ENCODE measurements at places on chromosomes 3 and 15.

DNA sequence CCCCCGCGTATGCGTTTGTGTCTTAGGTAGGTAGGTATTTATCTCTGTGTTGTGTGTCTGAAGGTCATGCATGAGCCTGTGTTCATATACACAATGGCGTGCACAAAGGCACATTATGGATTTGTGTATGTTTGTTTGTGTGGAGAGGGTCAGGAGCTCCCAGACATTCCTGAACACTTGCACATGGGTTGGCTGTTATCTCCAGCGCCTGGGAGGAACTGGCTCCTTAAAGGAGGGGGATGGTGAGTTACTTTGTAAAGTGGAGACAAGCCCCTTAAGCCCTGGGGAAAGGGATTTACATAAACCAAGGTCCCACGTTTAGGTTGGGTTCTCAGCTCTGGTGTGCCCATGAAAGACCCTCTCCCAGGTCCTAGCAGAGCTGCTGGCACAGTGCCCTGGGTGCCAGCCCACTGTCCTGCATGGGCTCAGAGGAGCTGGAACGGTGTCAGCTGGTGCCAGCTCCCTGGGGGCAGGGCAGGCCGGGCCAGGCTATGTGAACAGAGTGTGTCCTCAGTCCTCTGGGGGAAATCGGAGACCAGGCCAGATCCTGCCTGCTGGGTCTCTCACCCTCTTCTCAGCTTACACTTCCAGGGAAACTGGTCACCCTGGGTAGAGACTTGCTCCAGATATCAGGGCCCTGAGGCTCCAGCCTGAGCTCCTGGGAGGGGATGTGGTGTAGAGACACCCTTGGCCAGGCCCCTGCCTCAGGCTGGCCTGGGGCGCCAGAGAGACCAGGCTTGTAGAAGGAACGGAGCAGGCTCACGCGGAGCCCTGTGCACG lies 25.1 kb downstream of the SNX33 start:
- no peak for DNase-seq

- DNase-seq = no peak
Measured at GRCh38 chr3:194572143-194572789, 61.0 kb downstream of the TMEM44 start.

DNA sequence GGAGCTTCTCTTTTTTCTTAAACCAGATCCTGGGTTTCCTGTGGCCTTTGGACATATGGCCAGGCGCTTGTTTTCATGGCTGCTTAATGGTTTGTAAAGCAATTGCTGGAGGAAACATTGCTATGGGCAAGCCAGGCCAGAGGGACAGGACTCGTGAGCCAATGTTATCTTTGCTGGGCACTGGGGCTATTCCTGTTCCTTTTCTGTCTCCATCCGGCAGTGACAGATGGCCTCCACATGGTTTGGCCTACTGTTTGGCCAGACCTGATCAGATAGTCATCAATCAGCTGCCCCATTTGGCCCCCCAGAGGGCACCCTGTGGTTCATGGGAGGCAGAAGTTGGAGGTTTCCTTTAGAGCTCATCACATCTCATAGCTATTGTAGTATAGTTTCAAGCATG lies 326.1 kb upstream of the ROPN1 start:
- DNase-seq = no peak

DNA sequence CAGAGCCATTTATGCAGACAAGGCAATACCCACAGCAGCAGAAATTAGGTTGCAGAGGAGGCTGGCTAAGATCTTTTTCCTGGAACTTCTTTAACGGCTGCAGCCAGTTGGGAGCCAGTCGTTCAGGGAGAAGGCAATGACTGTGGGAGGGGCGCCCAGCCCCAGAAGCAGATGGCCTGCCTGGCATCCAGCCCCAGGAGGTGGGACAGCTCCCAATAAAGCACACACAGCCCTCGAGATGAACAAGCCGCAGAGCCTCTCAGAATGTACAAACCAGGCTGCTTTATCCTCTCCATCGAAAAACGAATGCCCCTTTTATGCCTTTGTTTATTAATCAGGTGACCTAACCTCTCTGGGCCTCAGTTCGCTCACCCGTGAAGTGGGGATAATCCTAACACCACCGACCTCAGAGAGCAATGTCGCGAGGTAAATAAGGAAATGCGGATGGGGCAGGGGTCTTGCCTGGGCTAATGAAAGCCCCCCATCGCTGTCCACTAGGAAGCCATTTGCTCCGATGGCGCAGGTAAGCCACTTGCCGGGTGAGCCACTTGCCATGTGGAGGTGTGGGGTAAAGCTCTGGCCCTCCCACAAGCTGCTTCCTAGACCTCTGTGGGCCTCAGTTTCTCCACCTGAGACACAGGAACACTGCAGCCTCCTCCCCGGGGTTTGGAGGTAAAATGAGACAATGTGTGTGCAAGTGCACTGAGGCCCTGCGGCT lies 35.8 kb downstream of the MGLL start:
- DNase-seq = no peak

- DNase-seq = no peak
Measured at GRCh38 chr15:45670511-45670910, 35.7 kb downstream of the SQOR start.

DNA sequence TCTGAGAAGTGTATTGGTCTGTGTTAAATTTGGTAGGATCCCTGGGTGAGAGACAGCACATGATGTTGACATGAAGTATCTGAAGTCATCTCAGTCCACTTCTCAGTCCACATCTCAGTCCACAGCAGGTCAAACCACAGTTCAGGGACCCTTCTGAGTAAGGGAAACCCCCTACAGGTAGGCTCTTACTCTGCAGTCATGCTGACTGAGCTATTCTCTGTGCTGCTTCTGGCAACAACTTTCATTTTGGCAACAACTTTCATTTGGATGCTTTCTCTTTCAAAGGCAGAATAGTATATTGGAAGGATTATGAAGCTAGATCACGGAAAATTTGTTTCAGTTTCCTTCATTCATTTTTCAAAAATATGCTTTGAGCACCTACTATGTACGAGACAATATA lies 178.2 kb upstream of the GOLIM4 start:
- no peak for DNase-seq

- no peak for DNase-seq
Measured at GRCh38 chr3:139538733-139539132, 809 bp downstream of the RBP1 start.

DNA sequence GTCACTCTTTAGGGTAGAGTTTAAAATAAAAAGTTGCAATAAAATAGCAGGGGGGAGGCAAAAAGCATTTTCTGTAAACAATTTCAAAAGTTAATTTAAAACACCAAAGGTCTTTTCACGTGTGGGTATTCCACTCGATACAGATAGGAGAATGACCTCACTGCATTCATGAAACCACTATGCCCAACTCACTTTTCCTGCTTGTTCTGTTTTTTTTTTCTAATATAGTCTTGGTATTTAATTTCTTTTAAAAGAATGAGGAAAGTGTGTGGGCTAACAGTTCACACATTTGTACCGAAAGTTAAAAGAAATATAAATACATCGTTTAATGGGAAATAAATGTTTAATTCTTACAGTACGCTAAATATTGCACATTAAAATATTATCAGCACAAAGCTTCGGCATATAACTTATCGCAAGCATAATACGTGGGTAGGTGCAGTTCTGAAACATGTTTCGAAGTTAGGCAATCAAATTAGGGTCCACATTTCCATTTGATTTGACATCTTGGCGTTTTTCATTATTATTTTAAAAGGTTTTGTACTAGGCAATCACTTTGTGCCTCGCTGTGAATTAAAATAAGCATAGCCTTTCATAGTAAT lies 41.4 kb downstream of the VGLL4 start:
- no peak for DNase-seq

- DNase-seq = no peak
Measured at GRCh38 chr3:24157106-24157505, 212.0 kb downstream of the NR1D2 start.

DNA sequence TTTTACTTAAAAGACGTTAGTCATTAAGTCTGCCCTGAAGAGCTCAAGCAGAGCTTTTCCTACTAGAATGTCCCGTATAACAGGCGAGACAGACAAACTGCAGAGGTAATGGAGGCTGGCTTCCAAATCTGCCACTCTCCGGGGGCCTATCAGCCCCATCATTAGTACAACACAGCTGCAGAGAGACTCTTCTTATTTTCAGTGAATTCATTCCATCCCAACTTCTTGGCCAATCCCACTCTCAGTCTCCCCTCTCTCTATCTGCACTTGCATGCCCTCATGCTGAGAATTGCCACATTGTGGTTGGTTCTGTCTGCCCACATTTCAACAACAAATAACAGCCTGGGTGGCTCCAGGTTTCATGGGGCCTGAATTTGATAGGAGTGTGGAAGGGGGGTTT lies 412.7 kb downstream of the ERC2 start:
- no peak for DNase-seq

DNA sequence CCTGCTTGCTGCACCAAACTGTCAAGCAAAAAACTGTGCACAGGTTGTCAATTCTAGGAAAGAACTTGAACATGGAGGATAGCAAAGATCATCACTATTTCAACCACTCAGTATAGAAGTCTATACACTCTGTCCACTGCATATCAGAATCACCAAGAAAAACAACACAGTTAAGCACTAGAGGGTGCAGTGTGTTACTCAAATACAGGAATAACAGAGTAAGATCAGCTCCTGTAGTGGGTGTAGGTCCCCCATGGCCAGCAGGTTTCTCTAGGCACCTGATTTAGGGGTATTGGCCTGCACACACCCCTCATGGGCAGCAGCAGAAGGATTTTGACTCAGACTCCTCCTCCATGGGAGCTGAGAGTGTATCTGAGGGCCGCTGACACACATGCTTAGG lies 464.1 kb downstream of the EPHA6 start:
- DNase-seq = no peak

GRCh38 chr15:50134524-50135024 lies 15.5 kb upstream of the ATP8B4 start:
- DNase-seq = no peak

DNA sequence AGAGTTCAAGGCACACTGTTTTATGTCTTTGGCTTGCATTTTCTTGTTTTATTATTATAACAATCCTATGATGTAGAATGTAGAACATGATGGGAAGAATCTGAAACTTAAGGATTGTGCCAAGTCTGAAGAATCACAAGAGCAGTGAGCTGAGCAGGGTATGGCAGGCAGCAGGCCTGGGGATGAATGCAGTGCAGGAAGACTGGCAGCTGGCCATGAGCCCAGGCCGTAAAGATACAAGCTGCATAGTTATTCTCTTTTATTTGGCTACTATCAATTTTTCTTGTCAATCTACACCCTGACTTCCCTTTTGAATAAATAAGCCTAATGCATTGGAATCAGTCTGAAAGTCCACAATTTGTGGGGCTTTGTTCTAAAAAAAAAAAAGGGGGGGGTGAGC lies 89.6 kb upstream of the ARPP21 start:
- DNase-seq = no peak

DNA sequence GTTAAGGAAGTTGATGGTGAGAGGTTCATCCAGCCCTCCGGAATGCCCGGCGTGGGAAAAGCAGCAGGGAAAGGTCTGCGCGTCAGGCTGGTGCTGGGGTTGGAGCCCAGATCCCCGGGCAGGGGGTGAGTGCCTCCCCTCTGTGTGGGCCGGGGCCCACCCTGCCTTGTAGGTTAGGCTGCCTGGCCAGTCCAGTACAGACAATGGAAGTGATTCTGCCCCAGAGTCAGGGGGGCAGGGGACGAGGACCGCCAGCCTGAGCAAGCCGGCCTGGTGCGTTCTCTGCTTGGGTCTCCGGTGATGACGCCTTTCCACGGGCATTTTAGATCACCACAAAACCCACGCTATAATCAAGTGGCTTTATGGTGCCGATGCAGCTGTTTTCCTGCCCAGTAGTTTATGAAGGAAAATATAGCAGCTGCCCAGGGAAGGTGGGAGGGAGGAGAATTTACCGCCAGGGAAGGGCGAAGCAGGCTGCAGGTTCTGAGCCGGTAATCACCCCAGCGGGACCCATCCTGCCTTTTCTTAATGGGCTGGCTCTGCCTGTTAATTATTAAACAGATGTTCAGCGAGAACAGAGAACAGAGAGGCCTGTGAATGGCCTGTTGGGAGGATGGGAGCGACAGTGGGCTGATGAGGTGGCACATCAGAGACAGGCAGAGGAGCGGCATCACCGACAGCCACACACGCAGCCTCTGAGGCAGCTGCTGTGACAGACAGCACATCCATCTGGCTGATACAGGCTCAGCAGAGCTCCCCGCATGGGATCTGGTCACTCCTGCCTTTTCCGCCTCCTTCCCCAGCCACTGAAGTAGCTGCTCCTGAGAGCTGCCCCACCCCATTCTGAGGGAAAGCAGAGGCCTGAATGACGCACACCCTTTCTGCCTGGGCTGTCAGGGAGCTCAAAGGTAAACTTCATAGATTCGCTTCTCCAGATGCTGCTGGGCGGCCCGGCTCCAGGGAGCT lies 35.2 kb downstream of the BDH1 start:
- no peak for DNase-seq

DNA sequence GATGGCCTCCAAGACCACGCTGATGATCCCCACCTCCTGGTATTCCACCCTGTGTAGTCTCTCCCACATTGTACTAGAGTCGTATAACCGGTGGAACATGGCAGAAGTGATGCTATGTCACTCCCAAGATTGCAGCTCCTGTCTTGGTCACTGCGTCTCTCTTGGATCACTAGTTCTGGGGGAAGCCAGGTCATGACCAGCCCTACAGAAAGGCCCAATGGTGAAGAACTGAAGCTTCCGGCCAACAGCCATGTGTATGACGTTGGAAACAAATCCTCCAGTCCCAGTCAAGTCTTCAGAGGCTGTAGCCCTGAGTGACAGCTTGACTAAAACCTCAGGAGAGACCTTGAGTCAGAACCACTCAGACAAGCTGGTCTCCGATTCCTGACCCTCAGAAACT lies 61.9 kb upstream of the FNDC3B start:
- DNase-seq = no peak

DNA sequence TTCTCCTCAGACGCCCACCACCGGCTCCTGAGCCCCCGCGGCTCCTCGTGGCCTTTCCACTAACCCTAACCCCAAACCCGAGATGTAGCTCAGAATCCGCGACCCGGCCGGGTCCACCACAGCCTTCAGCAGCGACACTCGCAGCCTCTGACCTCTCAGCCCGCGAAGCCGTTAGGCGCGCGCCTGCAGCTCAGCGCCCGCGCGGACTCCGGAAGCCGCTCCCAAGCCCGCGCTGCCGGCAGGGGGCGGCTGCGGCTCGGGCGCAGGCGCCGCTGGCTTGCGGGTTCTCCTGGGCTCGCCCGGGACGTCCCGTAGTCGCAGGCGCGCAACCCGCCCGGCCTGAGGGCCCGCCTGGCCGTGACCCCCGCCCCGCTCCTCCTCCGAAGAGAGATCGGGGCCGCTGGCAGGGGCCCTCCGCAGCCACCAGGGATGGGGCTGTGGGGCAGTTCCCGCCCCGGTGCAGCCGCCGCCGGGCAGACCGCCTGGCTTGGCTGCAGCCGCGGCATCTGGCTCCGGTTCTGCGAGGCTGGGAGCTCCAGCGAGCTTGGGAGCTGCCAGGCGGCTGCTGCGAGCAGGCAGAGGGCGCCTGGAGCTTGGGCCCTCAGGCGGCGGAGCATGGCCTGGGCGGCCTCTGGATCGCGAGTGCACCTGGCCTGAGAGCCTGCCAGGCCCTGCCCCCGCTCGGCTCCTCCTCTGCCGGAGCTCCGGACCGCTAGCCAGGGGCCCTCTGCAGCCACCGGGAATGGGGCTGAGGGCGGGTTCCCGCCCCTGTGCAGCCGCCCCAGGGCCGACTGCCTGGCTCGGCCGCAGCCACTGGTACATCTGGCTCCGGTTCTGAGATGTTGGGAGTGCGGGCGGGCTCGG lies 120.7 kb downstream of the LMLN start:
- peak; percentile 49 for DNase-seq

GRCh38 chr3:23807424-23808015 lies 1.8 kb downstream of the UBE2E1 start:
- no peak for DNase-seq

- DNase-seq = no peak
Measured at GRCh38 chr15:59168536-59168935, 38.1 kb upstream of the LDHAL6B start.
